EH (cell line): ENCODE measurements at places on chromosomes 1 and 21.

DNA sequence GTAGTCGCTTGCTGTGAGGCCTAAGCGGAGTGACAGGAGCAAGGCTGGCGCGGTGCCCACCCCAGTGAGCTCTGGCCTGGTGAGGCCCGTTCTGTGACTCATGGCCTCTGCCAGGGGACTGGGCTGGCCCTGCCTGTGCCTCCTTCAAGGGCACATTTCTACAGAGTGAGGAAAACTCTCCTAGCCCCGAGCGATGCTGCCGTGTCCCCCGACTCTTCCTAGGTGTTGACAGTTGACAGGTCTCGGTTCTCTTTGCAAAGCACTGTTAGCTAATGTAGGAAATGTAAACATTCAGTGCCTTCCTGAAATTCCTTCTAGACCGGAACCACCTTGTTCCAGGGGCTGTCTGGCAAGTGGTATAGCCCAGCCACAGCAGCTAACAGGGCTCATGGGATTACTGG is 43.9 kb downstream of the ABCG1 start:
- peak; percentile 9 for DNase-seq

- no peak for DNase-seq
These were observed 2.5 kb downstream of the ZNF362 start for GRCh38 chr1:33258788-33259274.

- no peak for DNase-seq
These were observed 399.3 kb downstream of the AJAP1 start for GRCh38 chr1:5053744-5054143.

- no peak for DNase-seq
These were observed 16.9 kb upstream of the IFI16 start for GRCh38 chr1:158992787-158993312.

DNA sequence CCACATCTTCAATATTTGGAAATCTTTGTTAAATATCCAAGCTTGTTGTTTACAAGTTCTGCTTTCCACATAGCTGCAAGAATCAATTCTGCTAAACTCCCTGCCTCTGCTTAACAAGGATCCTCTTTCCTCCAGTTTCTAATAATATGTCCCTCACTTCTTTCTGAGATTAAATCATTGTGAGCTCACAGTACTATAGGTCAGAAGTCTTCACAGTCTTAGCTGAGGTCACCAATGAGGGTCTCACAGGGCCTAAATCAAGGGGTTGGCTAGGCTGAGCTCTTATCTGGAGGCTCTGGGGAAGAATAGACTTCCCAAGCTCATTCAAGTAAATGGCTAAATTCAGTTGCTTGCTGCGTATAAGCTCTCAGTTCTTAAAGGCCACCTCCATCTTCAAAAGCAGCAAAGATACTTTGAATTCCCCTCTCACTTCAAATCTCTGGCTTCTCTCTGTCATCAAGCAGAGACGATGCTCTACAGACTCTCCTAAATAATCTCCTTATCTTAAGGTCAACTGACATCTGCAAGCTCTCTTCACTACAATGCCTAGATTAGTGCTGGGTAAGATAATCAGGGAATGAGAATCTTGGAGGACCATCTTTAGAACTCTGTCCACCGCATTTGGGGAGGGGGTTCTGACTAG is 175.3 kb downstream of the PLPPR4 start:
- DNase-seq = no peak

DNA sequence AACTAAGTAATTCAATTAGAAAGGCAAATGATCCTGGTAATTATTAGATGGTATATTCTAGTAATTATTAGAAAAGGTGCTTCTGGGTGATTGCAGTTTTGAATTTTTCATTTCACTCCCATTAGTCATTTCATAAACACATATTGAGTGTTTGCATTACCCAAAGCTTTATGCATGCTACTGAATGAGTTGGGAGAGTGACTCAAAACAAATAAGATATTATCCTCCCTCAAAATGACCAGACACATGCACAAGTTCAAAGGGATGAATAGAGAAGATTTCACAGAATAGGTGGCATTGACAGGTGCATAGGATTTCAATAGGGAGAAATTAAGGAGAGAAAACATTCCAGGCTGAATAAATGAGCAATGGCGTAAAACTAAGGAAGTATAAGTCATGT is 84.7 kb downstream of the PHTF1 start:
- no peak for DNase-seq

- no peak for DNase-seq
These were observed 15.5 kb upstream of the JAK1 start for GRCh38 chr1:64981601-64982533.
